ENCODE measurements at places on chromosomes 6 and 20.
A peak's percentile ranks its signal among the peaks of the same experiment; 100 is the strongest.

DNA sequence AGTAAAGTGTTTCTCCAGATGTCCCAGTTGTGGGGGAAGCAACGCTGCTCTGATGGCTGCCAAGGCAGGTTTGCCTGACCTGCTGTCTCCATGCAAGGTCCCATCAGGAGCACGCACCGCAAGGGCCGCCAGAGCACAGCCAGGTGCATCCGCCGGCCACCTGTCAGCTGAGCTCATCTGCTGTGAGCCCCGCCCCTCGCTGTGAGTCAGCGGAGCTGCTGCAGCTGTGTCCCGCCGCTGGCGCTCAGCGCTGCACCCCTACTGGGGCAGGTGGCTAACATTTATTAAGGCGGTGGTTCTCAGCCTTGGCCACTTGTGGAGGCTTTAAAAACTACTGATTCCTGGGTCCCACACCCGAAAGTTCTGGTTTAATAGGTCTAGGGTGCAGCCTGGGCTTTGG is 225.7 kb downstream of the UST start:
- peak; percentile 69 for DNase-seq

GRCh38 chr6:159094444-159095252 is 49.9 kb upstream of the TAGAP start:
- peak; percentile 80 for DNase-seq

DNA sequence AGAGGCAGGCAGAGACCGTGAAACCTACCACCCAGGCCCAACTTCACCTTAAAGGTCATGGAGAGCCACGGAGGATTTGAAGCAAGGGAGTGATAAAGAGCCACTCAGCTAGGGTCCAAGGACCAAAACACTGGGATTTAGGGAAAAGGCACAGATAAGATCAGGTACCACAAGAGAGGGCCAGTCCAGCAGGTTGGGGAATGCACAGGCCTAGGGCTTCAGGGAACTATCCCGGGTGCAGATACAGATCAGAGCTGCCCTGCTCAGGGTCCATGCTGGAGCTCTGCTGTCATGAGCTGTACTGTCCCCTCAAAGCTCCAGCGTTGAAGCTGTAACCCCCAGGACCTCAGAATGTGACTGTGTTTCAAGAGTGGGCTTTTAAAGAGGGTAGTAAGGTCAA is 16.9 kb downstream of the SLC22A23 start:
- DNase-seq = no peak

DNA sequence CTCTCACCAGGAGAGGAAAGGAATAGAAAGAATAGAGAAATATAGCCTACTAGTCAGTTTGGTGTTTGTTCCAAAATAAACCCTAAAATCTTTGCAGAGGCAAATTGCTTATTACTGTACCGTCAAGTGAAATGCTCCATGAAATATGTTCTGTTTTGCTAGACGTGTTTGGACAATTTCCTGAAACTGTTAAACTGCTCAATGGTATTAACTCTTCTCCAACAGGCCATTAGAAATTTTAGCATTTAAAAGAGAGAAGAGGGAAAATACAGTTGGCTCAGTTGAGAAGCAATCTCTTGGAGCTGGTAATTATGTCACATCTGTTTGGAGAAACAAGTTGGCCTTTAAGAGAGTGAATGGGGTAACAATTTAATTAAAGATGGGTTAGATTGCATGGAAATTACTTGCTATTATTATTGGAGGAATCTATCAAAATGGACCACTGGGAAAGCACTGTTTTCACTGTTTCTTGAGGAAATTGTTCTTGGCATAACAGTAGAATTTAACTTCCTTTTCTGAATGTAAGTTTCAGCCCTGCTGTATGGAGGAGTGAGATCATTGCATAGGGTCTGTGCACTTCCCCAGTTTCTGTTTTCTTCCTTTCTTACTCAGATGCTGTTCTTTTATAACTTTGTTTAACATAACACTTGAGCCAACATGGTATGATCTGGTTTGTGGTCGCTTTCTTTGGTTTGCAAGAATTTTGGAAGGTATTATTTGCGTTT is 373.6 kb downstream of the PLCB1 start:
- no peak for DNase-seq

DNA sequence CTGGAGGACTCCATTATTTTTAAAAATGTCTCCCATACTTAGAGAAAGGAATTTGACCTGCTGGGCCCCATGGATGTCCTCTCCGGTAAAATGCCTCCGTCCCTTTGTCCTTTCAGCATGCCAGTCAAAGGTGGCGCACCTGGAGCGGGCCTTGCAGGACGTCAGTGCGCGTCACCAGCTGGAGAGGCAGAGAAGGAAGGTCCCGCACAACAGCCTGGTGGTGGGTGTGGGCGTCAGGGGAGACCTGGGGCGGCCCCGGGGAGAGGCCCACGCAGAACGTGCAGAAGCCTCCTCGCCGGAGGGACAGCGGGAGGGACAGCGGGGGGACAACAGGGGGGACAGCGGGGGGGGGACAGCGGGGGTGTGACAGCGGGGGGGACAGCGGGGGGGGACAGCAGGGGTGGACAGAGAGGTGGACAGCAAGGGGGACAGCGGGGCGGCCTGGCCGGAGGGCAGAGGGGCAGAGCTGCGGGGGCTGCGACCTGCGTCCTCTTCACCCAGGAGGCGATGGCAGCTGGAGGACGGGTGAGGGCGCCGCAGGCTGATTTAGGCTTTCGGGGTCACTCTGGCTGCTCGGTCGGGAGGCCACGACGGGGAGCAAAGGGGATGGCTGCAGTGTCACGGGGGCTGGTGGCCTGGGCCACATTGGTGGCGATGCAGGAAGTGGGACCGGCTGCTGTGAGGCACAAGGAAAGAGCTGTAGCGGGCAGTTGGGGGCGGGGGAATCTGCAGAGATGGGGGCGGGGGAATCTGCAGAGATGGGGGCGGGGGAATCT is 859 bp upstream of the KIF25 start:
- DNase-seq = no peak

DNA sequence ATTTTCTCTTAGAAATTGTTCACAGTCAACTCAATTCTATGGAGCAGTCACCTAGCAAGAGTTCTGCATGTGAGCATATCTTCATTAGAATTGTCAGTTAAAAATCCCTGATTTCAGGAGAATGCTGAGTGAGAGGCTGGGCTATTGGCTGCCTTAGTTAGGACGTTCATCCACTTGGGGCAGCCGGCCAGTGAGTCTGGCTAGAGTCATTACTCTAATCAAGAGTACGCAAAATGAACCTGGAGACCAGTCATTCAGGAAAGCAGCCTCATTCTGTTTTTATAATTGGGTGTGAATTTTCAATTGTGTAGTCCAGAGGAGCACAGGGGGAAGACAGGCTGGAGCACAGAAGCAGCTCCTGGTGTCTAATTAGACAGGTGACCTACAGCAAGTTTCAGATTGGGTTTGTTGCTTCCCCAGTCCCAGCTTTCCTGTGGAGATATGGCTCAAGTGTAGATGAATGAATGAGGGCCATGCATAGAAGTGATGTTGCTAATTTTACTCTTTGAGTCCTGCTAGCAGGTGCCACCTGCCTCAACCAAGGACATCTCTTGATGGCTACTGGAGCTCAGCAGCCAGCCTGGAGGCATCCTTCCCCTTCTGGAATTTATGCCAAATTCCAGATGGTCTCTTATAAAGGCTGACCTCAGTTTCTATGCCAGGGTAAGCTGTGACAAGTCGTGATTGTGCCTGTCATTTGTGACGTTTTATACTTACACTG is 265.7 kb downstream of the NKAIN2 start:
- no peak for DNase-seq
